Smooth muscle cell of the umbilical artery (primary cell): ENCODE measurements at places on chromosomes 5 and 9. TPM values are rescaled to one million over a fixed set of nuclear protein-coding genes. Genes with fewer than 3 reads are reported as not detected.

KIF24 gene
- 0.59 and 1.8 TPM in 2 replicates for total RNA-seq

IL13 gene
- not detected in 2 replicates for total RNA-seq

LAMC3 gene
- under 0.01 and 0.05 TPM in 2 replicates for total RNA-seq

CARTPT gene
- total RNA-seq = not detected in 2 replicates

PCDHGB2 gene
- total RNA-seq = 2.1 and 2.4 TPM in 2 replicates
